ENCODE measurements at places on chromosomes 16 and 17.

DNA sequence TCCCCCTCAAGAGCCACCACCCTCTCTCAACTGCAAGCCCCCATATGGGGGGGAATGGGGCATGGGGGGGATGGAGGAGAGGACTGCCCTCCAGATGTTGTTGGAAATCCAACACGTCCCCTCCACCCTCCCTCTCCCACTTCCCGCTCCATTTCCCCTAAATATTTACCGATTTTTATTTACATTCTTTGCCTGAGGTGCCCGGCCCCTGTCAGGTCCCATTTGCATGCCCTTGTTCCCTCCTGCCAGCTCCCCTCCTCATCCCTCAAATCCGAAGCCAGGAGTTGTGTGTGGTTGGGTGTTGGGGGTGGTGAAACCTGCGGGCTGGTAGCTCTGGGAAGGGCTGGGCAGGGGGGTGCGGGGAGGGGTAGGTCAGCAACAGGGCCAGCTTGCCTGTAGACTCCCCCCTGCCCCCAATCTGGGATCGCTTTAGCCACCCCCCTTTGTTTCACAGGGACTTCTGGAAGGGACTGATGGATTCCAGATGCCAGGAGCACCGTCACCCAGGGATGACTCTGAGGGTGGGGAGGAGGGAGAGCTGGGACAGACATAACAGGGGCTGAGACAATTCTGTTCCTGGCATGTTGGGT lies 39.7 kb upstream of the NGFR start:
- DNase-seq: no peak

DNA sequence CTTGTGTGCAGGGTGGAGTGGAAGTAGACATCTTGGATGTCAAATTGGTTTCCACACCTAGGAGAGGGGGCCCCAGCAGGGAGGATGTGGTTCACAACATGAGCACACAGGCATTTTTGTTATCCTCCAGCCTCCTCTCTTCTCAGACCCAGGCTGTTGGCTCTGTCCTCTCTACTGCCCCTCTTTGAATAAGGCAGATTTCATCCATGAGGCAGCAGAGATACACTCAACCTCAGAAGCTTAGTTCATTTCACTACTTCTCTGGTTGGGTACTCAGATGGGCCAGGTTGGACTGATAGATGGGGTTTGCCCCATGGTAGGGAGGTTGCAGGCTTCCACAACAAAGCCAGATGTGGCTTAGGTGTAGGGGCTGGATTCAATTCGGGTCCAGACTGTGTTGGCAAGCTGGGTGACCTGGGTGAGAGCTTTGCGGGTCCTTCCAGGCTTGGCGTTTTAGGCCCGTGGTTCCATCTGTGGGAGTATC lies 22.2 kb upstream of the NFATC3 start:
- peak; percentile 77 for DNase-seq

GRCh38 chr17:80097127-80097621 lies 4.2 kb upstream of the GAA start:
- no peak for DNase-seq

- DNase-seq: peak; percentile 30
Observed at GRCh38 chr17:83125515-83126274, 46.3 kb downstream of the METRNL start.

DNA sequence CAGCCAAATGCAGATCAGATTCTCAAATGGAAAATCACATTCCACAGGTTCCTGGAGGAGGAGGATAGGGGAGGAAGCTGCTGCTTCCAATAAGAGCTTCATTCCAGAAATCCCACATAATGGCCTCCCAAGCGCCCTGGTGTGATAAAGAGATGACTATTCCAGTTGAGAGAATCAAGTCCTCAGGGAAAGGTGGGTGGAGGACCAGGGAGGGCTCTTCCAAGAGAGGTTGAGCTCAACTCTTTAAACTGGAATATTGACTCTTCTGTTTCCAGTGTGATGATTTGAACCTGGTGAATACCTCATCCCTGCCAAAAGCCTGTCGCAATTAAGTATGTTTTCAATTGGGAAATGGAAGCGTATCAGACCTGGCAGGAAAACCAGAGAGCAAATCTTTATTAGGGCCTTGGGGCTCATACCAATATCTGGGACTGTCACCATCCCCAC lies 81.4 kb upstream of the DYNLRB2 start:
- DNase-seq: no peak

DNA sequence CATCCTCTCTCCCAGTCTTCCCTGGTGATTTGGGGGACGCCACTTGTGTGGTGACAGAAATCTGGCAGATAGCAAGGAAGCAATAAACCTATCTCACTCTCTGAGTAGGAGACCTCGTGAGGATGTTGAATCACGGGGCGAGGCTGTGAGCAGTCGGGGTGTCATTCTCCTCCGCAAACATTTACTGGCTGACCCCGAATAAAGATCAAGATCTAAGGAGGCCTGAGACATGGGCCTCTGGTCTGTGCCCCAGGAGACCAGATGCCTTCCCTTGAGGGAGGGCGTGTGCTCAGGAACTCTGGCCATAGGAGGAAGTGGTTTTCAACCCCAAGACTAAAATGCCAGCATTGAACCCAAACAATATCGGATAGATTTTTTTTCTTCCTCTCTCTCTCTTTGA lies 53.1 kb downstream of the FOXL1 start:
- DNase-seq: no peak

- no peak for DNase-seq
Observed at GRCh38 chr17:2481760-2482159, 29.9 kb downstream of the METTL16 start.

Data from activated CD4-positive, alpha-beta memory T cell treated with anti-CD3 and anti-CD28 coated beads, Interleukin-2, amount 10 ng/mL, durations not matched to agents 7 days and 5 days (primary cell).